ENCODE measurements at places on chromosomes 13 and 19. TPM values are rescaled to one million over a fixed set of nuclear protein-coding genes. Genes with fewer than 3 reads are reported as not detected.

Gene MEIOSIN
- not detected for total RNA-seq

Gene MYH14
- 586 TPM for total RNA-seq

Gene CEACAM8
- total RNA-seq = 0.32 TPM

Gene KLK1
- total RNA-seq = 130 TPM

Gene EFNB2
- 92.6 TPM for total RNA-seq

Gene GPX4
- 187 TPM for total RNA-seq
